ENCODE measurements at places on chromosomes 13 and 19. TPM values are rescaled to one million over a fixed set of nuclear protein-coding genes. Genes with fewer than 3 reads are reported as not detected.

DNA sequence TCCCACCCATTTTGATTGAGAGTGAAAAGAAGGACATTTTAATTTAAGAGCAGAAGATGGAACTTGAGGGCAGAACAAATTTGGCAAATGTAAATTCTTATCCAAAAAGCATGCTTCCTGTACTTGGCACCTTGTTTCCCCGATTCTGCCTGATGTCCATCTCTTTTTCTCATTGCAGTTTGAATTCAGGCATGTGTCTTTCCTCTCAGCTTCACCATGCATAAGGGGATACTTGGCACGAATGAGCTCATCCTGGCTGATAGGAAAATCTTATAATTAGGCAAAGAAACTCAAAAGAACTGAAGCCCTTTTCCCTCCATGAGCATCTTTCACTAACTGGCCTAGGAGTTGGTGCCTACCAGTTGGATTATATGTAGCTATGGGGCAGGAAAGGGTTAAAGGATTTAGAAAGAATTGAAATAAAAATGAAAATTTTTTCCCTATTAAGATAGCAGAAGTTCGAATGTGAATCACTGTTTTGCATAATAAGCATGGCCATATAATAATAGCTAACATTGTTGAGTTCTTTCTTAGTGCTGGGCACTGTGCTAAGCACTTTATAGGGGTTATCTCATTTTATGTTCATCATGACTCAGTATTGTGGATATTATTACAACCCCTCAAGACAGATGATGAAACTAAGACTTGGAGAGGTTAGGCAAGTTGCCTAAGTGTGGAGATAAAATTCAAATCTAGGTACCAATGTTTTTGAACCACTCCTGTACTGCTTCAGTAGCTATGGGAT lies 386.6 kb downstream of the KCNRG start:
- peak overlapping the region; percentile 49 for H3K27ac ChIP-seq
- H3K4me1 ChIP-seq = peaks cover 12% of the 10 kb centered on the region
- no peak overlapping the region for H3K4me3 ChIP-seq
- no peaks in the 10 kb centered on the region for H3K36me3 ChIP-seq
- peak; percentile 76 for DNase-seq

ATXN8OS gene
- total RNA-seq = not detected

DNA sequence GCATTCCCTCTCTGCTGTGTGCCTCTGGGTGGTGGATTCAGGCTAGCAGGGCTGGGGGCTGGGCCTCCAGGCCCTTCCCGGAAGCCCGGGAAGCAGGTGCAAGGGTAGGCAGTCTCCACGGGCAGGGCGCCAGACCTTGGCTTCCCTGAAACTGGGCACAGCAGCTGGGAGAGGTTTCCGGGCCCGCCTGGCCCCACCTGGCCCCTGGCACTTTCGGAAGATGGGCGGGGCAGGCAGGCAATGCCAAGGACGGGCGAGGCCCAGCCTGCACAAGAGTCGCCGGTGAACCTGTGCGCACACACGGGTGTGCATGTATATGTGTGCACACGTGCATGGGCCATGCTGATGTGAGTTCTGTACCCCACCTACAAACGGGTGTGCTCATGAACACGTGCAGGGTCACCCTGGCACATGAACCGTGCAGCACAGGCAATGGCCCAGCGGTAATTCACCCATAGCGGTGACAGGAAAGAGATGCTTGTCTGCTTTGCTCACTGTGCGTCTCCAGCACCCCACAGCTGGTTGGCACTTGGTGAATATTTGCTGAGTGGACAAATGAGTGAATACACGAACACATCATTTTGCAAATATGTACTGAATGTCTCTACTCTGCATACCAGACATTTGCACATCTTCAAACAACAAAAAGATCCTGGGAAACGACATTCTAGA lies 15.3 kb downstream of the GADD45B start:
- no peaks in the 10 kb centered on the region for H3K27me3 ChIP-seq
- H3K36me3 ChIP-seq = no peaks in the 10 kb centered on the region
- H3K4me3 ChIP-seq = no peak overlapping the region
- H3K27ac ChIP-seq = peak overlapping the region; percentile 2
- peak; percentile 84 for DNase-seq
- H3K4me1 ChIP-seq = peaks cover 22% of the 10 kb centered on the region

ETV2 gene
- 0.28 TPM for total RNA-seq

Measured in IMR-90 (cell line).